PC-9 (cell line): ENCODE measurements at places on chromosomes 7 and 10.

- H3K36me3 ChIP-seq, result no peaks in the 10 kb centered on the region
- DNase-seq, result no peak
- no peak overlapping the region for H3K27ac ChIP-seq
- no peaks in the 10 kb centered on the region for H3K4me1 ChIP-seq
Measured at GRCh38 chr7:69285854-69286253, 312.4 kb upstream of the AUTS2 start.

- H3K4me3 ChIP-seq, result no peak overlapping the region
- peaks cover 24% of the 10 kb centered on the region for H3K27me3 ChIP-seq
- no peak for DNase-seq
- no peak overlapping the region for H3K27ac ChIP-seq
- H3K36me3 ChIP-seq, result no peaks in the 10 kb centered on the region
- no peaks in the 10 kb centered on the region for H3K4me1 ChIP-seq
Measured at GRCh38 chr7:44321796-44322195, 3.6 kb downstream of the CAMK2B start.

- no peak overlapping the region for H3K27ac ChIP-seq
- no peak overlapping the region for H3K4me3 ChIP-seq
- peaks cover 21% of the 10 kb centered on the region for H3K4me1 ChIP-seq
- H3K27me3 ChIP-seq, result no peaks in the 10 kb centered on the region
Measured at GRCh38 chr10:78981970-78982281, 86.8 kb upstream of the ZMIZ1 start.

DNA sequence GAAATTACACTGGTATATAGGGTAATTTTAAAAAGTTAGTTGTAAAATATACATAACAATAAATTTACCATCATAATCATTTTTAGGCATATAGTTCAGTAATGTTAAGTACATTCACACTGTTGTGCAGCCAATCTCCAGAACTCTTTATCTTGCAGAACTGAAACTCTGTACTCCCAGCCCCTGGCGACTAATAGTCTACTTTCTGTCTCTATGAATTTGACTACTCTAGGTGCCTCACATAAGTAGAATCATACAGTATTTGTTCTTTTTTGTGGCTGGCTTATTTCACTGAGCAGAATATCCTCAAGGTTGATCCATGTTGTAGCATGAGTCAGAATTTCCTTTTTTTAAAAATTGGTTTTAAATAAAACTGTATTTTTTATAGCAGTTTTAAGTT, 41.4 kb downstream of the NRF1 start:
- no peak for DNase-seq
- H3K4me1 ChIP-seq, result peaks cover 35% of the 10 kb centered on the region
- H3K36me3 ChIP-seq, result no peaks in the 10 kb centered on the region
- no peak overlapping the region for H3K27ac ChIP-seq
- no peaks in the 10 kb centered on the region for H3K27me3 ChIP-seq

GRCh38 chr10:127948791-127949190, 41.9 kb downstream of the PTPRE start:
- peaks cover 28% of the 10 kb centered on the region for H3K4me1 ChIP-seq
- H3K27ac ChIP-seq, result no peak overlapping the region
- DNase-seq, result no peak
- no peak overlapping the region for H3K4me3 ChIP-seq
- no peaks in the 10 kb centered on the region for H3K27me3 ChIP-seq
- no peaks in the 10 kb centered on the region for H3K36me3 ChIP-seq
